ENCODE measurements at places on chromosomes 11 and 22. TPM values are rescaled to one million over a fixed set of nuclear protein-coding genes. Genes with fewer than 3 reads are reported as not detected.

Gene RPUSD4
- 36.9 TPM for total RNA-seq

Gene HBB
- not detected for total RNA-seq

Gene SPI1
- not detected for total RNA-seq

Gene GGT1
- total RNA-seq: 151 TPM

Gene MPZL2
- 4.8 TPM for total RNA-seq

Gene INPP5J
- total RNA-seq: 0.34 TPM

Gene ASPHD2
- 17.4 TPM for total RNA-seq

Gene EXPH5
- total RNA-seq: 1.7 TPM

Gene MN1
- 0.34 TPM for total RNA-seq

Gene LRRC56
- 1.4 TPM for total RNA-seq

Gene THAP7
- total RNA-seq: 25.4 TPM

Gene SYT13
- total RNA-seq: not detected

Gene ATP5MG
- total RNA-seq: 272 TPM

Gene SIK2
- total RNA-seq: 7.9 TPM

Gene TMEM191C
- 0.59 TPM for total RNA-seq

Gene PANX2
- 0.24 TPM for total RNA-seq

Gene MRGPRX4
- total RNA-seq: not detected

Gene PRPF19
- 137 TPM for total RNA-seq

Gene MAP6
- total RNA-seq: 8.4 TPM

Gene DBX1
- not detected for total RNA-seq

Gene FGF19
- total RNA-seq: not detected

Gene OR5AN1
- not detected for total RNA-seq

Gene DGCR6
- total RNA-seq: 0.81 TPM

Gene ESAM
- total RNA-seq: 0.41 TPM

Gene PATE4
- not detected for total RNA-seq

Gene C22orf39
- 33.0 TPM for total RNA-seq

Gene HBE1
- total RNA-seq: not detected

Gene F2
- 0.71 TPM for total RNA-seq

Gene INS
- total RNA-seq: not detected

Gene SYT7
- not detected for total RNA-seq

Gene MISFA
- total RNA-seq: 5.3 TPM

Gene MUC6
- not detected for total RNA-seq

Gene MORC2
- total RNA-seq: 46.5 TPM

Gene CARD16
- total RNA-seq: 75.6 TPM

Gene GSTT2B
- 0.44 TPM for total RNA-seq

Gene GTSE1
- total RNA-seq: 55.8 TPM

Gene SLC22A8
- total RNA-seq: not detected

Gene PRDM11
- total RNA-seq: 2.2 TPM

Gene CYTH4
- 160 TPM for total RNA-seq

Gene FAM180B
- 0.15 TPM for total RNA-seq

Gene LRRC32
- total RNA-seq: 4.7 TPM

Gene PRR5L
- total RNA-seq: 57.7 TPM

Gene PGGHG
- 235 TPM for total RNA-seq

Gene KBTBD3
- total RNA-seq: 6.8 TPM

Gene GVQW3
- total RNA-seq: 4.2 TPM

Gene SHANK2
- not detected for total RNA-seq

Gene MMP12
- total RNA-seq: not detected

Gene FAT3
- total RNA-seq: not detected

Gene KDELR3
- total RNA-seq: 0.95 TPM

Gene SLC17A6
- not detected for total RNA-seq

Gene TMEM86A
- total RNA-seq: 0.46 TPM

Gene XKR3
- not detected for total RNA-seq

Gene TMEM218
- 15.9 TPM for total RNA-seq

Gene THY1
- 3.5 TPM for total RNA-seq

Gene OLFML1
- not detected for total RNA-seq
